HS-5 (cell line): ENCODE measurements at places on chromosomes 6 and 20.

GRCh38 chr6:155120034-155120433 lies 124.9 kb downstream of the TIAM2 start:
- DNase-seq = no peak

- no peak for DNase-seq
These were observed 163.2 kb downstream of the SYCP2 start for GRCh38 chr20:59770270-59770669.

- no peak for DNase-seq
These were observed 828 bp downstream of the TP53RK start for GRCh38 chr20:46688151-46689081.

GRCh38 chr20:62749851-62750445 lies 41.3 kb downstream of the NTSR1 start:
- DNase-seq = no peak

GRCh38 chr6:161411265-161411944 lies 137.5 kb upstream of the AGPAT4 start:
- DNase-seq = no peak

GRCh38 chr6:76264468-76264867 lies 192.0 kb upstream of the IMPG1 start:
- DNase-seq = peak; percentile 54

DNA sequence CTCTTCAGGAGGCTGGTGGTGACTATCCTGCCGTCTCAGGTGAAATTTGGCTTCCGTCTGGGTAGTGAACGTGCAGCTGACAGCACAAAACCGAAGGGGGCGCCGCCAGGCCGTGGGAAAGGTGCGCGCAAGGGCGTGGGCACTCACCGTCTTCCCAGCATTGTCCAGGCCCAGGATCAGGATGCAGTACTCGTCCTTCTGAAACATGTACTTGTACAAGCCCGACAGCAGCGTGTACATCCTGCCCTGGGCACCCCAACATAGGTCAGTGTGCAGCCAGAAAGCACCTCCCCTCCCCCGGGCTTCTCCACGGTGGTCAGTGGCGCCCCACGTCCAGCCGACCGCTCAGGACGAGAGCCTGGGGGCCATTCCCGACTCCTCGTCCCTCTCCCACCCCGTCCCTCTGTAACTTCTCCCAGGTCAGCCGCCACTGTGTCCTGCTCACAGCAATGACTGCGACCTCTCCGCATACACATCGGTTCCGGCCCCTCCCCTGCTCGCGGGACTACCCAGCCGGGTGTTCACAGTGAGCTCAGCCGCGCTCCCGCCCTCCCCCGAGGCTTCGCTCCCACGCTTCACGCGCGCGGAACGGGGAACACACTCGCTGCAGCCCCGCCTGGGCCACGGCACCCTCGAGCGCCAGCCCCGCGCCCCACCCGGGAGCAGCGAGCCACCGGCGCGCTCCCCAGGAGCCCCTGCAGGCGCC lies 771 bp downstream of the ARFRP1 start:
- DNase-seq = no peak

- no peak for DNase-seq
These were observed 49.2 kb downstream of the RARS2 start for GRCh38 chr6:87540539-87540938.

DNA sequence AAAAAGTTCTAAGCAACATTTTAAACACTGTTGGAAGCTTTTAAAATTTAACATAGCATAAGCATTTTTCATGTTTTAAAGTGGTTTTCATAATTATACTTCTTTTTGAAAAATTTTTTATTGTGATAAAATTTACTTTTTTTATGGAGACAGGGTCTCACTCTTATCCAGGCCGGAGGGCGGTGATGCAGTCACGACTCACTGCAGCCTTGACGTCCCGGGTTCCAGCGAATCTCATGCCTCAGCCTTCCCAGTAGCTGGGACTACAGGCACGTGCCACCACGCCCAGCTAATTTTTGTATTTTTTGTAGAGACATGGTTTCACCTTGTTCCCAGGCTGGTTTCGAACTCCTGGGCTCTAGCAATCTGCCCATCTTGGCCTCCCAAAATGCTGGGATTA lies 46.1 kb upstream of the TULP4 start:
- no peak for DNase-seq

GRCh38 chr20:23745247-23745646 lies 5.5 kb downstream of the CST1 start:
- DNase-seq = no peak

DNA sequence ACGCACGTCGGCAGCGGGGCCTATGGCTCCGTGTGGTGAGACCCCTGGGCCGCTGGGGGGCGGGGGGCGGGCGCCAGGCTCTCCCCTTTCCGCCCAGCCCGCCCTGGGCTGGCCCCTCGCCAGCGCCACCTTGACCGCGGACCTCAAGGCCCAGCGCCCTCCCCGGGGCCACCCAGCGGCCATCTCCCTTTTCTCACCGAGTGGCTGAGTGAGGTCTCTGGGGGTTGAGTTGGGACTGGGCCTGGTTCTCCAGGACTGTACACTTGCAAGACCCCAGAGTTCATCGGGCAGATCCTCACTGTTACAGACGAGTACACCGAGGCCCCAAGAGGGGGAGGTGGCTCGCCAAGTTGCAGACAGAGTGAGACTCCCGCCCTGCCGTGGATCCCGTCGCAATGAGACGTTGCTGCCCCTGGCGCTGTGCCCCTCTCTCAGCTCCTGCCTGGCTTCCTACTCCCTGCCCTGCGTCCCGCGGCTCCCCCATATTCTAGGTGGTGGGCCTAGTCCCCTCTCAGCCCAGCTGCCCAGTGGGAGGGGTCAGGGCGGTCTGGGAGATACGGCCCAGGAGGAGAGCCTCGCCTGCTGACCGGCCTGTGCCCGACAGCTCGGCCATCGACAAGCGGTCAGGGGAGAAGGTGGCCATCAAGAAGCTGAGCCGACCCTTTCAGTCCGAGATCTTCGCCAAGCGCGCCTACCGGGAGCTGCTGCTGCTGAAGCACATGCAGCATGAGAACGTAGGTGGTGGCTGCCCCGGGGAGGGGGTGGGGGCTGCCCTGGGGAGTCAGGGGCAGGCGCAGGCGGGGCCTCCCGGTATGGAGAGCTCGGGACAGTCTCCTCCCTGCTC lies 576 bp downstream of the MAPK13 start:
- DNase-seq = no peak

DNA sequence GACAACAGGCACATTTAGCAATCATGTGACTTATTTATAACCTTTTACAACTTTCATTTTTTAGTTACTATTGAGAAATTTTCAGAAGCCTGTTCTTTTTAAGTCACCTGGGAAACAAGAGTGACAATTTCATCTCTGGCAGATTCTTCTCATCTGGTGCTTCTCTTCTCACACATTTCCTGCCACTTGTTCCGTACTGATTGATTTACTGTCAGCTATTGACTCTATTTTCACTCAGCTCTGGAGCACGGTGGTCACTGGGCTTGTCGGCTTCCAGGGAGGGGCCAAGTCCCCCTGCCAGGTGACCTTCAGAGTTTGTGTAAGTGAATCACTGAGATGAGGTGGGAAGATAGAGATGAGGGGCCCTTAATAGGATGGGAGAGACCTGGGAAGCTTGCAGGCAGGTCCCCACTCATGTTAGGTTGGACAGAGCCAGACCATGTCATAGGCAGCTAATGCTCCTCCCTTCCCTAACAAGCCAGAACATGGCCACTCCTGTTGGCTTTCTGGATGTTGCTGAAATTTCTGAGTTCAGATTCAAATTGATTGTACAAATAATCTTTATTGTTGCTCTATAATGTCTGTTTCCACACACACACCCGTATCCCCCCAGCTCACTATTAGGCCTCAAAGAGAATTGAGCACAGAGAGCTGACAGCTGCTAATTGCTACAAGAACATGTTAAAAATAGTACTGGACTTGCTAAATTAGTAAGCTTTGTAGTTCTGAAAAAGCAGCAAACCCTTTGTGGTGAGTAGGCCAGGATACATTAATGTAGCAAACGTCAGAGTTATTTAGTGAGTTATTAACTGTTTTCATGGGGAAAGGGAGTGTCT lies 13.3 kb downstream of the DUSP22 start:
- DNase-seq = no peak

GRCh38 chr6:123965894-123966293 lies 162.2 kb downstream of the NKAIN2 start:
- DNase-seq = no peak

GRCh38 chr6:156782691-156783320 lies 5.6 kb downstream of the ARID1B start:
- no peak for DNase-seq

DNA sequence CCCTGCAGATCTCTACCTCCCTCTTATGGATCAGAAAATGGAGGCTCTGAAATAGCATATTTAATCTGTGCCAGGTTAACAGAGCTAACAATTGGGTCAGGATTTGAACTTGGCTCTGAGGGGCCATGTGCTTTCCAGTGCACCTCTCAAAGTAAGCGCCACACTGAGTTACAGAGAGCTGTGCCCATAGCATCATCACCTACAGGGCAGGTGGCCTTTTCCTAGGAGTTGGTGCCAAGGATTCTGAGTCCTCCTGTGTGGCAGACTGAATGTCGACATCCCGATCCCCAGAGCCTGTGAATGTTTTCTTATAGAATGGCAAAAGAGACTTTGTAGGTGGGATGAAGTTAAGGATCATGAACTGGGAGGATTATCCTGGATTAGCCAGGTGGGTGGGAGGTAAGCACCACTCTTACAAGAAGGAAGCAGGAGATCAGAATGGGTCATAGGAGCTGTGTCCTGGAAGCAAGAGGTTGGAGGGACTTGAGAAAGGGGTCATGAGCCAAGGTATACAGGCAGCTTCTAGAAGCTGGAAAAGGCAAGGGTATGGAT lies 68.0 kb upstream of the TBC1D7 start:
- no peak for DNase-seq

DNA sequence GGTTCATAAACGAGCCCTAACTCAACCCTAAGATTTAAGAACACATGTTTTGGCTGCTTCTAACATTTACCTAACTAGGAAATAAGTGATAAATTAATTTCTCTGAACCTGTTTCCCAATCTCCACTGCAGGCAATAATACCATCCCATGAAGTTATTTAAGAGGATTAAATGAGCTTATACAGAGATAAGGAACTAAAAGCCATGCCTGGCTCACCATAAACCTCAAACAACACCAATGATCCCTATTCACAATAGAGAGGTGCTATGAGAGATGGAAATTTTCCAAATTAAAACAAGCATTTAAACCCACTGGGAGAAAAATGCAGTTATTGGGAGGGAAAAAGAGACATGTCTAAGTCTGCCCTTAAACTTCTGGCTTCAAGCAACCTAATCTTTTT lies 33.9 kb upstream of the KLHL31 start:
- no peak for DNase-seq

- no peak for DNase-seq
These were observed 288.0 kb downstream of the PHACTR1 start for GRCh38 chr6:13004601-13005000.

DNA sequence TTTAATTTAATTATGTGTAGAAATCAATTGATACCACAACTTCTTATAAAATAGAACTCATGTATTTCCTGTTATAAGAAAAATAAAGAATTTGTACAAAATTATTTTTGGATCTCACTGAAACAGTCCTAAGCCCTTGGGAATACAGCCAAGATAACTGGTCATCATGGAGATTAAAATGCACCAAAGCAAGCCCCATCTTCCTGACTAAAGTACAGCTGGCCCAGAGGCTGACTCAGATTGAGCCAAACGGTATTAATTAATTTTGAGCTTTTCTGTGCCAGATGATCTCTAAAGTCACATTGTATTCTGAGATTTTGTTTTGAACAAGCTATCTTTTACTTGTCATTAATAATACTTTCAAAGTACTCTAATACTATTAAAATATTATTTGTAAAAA lies 978.5 kb downstream of the TBC1D32 start:
- peak; percentile 55 for DNase-seq

DNA sequence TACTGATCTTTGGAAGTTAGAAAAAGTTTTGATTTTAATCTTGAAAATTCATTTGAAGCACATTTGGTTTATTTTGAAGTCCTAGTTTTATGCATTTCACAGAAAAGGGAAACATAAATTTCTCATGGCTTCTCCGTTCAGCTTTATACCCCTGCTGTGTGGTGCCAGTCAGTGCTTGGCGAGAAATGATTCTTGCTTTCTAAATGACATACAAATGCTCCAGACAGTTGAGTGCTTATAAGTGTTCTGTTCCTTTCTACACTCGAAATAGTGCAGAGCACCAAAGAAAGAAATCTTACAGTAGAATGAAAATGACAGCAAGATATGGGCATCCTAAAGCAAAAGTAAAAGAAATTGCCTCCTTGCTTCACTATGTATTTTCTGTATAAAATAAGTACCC lies 9.0 kb upstream of the ZNF292 start:
- no peak for DNase-seq

DNA sequence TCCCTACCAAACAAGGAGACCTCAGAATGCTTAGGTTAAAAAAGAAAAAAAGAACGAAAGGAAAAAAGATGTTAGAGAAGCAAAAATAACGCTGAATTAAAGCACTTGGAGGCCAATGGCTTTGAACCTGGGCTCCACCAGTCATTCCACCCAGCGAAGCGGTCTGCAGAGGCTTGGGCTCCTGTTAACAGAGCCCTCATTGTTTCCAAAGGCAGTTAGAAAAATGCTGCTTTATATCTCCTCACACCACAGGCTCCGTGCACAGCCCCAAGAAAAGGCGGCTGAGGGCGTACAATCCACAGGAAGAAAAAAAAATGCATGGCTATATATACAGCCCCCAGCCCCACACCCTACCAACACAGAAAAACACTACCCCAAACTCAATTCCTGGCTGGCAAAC lies 255.9 kb downstream of the FOXC1 start:
- no peak for DNase-seq
